ENCODE measurements at places on chromosomes 2 and 18. TPM values are rescaled to one million over a fixed set of nuclear protein-coding genes. Genes with fewer than 3 reads are reported as not detected.

The TUBA3D gene
- 0.25 TPM for total RNA-seq

The GBX2 gene
- 15.3 TPM for total RNA-seq

The VIT gene
- 0.46 TPM for total RNA-seq

The QPCT gene
- total RNA-seq, result 19.5 TPM

The TCF7L1 gene
- 108 TPM for total RNA-seq

The EFEMP1 gene
- total RNA-seq, result 25.7 TPM

GRCh38 chr2:63790906-63791305 is 50.8 kb upstream of the UGP2 start:
- no peak for DNase-seq
- H3K36me3 ChIP-seq, result no peaks in the 10 kb centered on the region
- H3K27ac ChIP-seq, result no peak overlapping the region
- no peak overlapping the region for H3K4me3 ChIP-seq
- peaks cover 19% of the 10 kb centered on the region for H3K4me1 ChIP-seq

DNA sequence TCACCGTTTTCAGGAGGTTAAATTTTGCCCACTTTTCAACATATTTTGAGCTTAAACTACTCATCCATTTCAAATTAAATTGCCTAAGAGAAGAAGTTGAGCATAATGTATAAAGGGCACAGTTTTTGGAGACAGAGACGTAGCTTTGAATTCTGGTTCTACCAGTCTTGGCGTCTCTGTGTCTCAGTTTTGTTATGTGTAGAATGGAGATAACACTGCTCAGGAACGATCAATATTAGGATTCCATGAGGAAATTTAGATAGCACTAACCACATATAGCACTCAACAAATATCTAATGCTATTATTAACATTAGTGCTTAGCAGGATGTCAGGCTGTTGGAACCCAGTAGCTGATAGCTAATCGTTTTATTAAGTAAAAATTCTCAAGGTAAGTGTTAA is 40.4 kb upstream of the GATA6 start:
- no peaks in the 10 kb centered on the region for H3K27me3 ChIP-seq
- no peaks in the 10 kb centered on the region for H3K36me3 ChIP-seq
- no peak for DNase-seq
- no peak overlapping the region for H3K4me3 ChIP-seq
- H3K4me1 ChIP-seq, result no peaks in the 10 kb centered on the region
- no peak overlapping the region for H3K27ac ChIP-seq

DNA sequence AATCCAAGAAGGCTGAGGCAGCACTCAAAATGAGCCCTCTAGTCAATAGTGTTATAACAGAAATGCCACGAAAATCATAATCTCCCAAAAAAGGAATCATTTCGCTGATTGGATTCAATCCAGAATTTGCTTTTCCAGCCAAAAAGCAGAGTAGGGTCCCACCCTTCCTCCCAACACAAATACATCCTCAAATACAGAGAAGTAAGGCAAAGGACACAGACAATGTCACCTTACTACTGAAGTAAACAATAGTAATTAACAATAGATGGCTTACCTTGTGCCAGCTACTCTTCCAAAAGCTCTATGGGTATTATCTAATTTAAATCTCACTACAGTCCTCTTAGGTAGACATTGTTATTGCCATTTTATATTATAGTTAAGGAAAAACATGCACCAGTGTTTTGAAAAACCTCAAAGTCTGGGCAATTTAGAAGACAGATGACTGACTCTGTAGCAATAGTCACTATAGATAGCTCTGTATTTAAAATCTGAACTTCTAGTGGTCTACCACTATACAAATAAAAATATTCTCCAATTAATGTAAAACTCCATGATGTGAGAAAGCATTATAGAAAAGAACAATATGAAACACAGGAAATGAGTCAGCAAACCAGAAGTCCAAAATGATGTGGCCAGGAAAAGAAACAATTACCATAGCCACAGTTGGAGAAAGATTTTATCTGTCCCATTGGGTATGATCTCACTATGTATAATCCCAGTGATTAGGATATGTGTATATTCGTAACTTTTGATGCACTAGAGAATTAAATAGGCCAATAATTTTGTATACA is 305.0 kb upstream of the ERBB4 start:
- no peak for DNase-seq
- H3K4me3 ChIP-seq, result no peak overlapping the region
- no peaks in the 10 kb centered on the region for H3K27me3 ChIP-seq
- H3K4me1 ChIP-seq, result no peaks in the 10 kb centered on the region

DNA sequence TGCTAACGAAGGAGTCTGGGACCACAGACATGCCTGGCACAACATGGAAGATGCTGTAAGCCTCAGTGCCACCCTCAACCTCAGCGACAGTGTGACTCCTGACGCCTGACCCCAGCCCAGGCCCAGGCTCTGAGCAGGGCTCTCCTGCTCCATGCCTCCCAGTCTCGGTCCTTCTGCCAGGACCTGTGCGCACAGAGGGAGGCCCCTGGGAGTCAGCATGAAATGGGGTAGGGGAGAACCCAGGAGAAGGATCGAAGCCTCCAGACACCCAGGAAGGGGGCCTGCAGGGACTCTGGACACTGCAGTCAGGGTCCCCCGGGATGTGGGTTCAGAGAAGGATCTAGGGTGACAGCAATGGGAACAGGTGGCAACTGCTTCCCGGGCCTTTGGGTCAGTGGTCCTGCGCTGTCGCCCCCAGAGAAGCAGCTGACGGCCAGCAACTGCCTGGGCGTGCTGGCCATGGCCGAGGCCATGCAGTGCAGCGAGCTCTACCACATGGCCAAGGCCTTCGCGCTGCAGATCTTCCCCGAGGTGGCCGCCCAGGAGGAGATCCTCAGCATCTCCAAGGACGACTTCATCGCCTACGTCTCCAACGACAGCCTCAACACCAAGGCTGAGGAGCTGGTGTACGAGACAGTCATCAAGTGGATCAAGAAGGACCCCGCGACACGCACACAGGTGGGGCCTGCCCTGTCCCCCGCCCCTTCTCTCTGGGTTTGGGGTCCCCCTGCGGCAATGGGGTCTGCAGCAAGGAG is 233.9 kb downstream of the ATAD2B start:
- peaks cover 8% of the 10 kb centered on the region for H3K4me1 ChIP-seq
- H3K4me3 ChIP-seq, result no peak overlapping the region
- no peak for DNase-seq
- peaks cover 3% of the 10 kb centered on the region for H3K36me3 ChIP-seq
- H3K27ac ChIP-seq, result no peak overlapping the region
- H3K27me3 ChIP-seq, result no peaks in the 10 kb centered on the region

- H3K27me3 ChIP-seq, result no peaks in the 10 kb centered on the region
- H3K36me3 ChIP-seq, result no peaks in the 10 kb centered on the region
- peaks cover 64% of the 10 kb centered on the region for H3K4me1 ChIP-seq
- H3K27ac ChIP-seq, result peak overlapping the region; percentile 50
- DNase-seq, result no peak
- H3K4me3 ChIP-seq, result no peak overlapping the region
Measured at GRCh38 chr2:98478088-98478551, 33.5 kb downstream of the INPP4A start.

DNA sequence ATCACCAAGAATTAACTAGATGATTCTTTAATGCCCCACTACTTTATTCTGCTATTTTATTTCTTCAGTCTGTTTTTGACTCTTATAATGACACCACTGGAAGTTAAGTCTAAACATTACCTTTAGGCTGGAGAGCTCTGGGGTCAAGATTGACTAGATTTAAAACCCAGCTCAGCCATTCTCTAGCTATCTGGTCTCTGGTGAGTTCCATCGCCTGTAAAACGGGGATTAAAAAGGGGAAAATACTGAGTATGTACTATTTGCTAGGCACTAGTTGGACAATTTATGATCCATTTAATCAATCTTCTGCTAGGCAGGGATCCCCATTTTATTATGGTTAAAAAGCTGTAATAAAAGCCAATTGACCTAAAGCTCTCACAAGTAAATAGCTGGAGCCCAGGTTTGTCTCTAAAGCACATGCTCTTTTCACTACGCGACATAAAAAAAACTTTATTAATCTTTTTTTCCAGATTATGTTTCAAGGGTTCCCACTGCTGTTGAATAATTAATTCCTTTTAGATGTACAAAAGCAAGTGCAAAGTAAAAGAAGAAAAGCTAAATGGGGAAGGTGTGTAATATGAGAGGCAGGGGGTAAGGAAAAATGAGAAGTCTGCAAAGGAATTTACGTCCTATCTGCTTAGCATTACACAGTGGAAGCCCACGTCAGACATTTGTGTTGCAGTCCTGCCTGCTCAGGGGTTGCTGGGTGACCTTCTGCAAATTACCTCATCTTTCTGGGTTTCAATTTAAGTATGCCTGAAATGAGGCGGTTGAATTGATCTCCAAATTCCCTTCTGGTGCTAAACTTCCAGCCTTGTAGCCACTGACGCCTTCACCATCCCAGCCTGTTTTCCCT is 918 bp upstream of the NABP1 start:
- H3K4me1 ChIP-seq, result peaks cover 17% of the 10 kb centered on the region
- no peaks in the 10 kb centered on the region for H3K36me3 ChIP-seq
- H3K4me3 ChIP-seq, result peak overlapping the region; percentile 96
- peak overlapping the region; percentile 79 for H3K27ac ChIP-seq

- H3K36me3 ChIP-seq, result peaks cover 13% of the 10 kb centered on the region
- peak overlapping the region; percentile 91 for H3K27ac ChIP-seq
- no peak overlapping the region for H3K4me3 ChIP-seq
- no peaks in the 10 kb centered on the region for H3K27me3 ChIP-seq
- DNase-seq, result no peak
Measured at GRCh38 chr2:241490825-241491506, 17.4 kb downstream of the STK25 start.

DNA sequence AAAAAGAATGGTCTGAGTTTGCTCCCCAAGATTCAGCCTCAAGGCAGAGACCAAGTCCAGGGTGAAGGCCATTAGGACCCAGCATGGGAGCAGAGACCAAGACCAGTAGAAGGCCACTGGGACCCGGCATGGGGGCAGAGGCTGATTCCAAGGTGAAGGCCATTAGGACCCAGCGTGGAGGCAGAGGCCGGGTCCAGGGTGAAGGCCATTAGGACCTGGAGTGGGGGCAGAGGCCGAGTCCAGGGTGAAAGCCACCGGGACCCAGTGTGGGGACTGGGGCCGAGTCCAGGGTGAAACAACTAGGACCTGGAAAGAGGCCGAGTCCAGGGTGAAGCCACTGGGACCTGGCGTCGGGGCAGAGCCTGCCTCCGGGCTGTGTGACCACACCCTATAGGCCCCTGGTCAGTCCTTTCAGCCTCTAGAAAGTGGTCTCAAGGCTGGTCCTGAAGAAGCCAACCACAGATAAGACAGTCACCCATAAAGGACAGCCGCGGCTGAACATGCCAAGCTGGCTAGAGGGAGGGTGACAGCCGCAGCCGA is 113.8 kb upstream of the SALL3 start:
- DNase-seq, result no peak
- H3K27ac ChIP-seq, result no peak overlapping the region
- no peaks in the 10 kb centered on the region for H3K27me3 ChIP-seq
- H3K4me1 ChIP-seq, result no peaks in the 10 kb centered on the region
- no peak overlapping the region for H3K4me3 ChIP-seq

DNA sequence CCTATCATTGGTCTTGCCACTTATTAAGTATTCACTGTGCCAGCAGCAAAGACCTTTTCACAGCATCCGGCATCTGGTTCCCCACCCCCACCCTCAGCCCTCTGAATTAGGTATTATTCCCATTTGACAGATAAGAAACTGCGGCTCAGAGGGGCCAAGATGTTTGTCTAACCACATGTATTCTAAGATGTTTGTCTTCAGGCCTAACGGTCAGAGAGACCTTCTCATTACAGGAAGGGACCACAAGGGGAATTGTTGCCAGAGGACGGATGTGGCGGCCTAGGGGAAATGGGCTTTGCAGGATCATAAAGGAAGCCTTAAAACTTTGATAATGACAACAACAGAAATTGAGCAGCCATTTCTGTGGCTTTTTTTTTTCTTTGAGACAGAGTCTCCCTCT is 16.6 kb downstream of the NPPC start:
- no peaks in the 10 kb centered on the region for H3K36me3 ChIP-seq
- no peak overlapping the region for H3K27ac ChIP-seq
- no peak overlapping the region for H3K4me3 ChIP-seq
- peaks cover 9% of the 10 kb centered on the region for H3K4me1 ChIP-seq

GRCh38 chr2:27014771-27015433 is 17.9 kb upstream of the TMEM214 start:
- H3K27me3 ChIP-seq, result peaks cover 11% of the 10 kb centered on the region
- H3K4me3 ChIP-seq, result no peak overlapping the region
- H3K27ac ChIP-seq, result no peak overlapping the region
- H3K36me3 ChIP-seq, result peaks cover 21% of the 10 kb centered on the region
- DNase-seq, result no peak

- no peak overlapping the region for H3K27ac ChIP-seq
- DNase-seq, result no peak
- H3K4me1 ChIP-seq, result peaks cover 3% of the 10 kb centered on the region
Measured at GRCh38 chr2:196369967-196370366, 198.6 kb upstream of the STK17B start.

DNA sequence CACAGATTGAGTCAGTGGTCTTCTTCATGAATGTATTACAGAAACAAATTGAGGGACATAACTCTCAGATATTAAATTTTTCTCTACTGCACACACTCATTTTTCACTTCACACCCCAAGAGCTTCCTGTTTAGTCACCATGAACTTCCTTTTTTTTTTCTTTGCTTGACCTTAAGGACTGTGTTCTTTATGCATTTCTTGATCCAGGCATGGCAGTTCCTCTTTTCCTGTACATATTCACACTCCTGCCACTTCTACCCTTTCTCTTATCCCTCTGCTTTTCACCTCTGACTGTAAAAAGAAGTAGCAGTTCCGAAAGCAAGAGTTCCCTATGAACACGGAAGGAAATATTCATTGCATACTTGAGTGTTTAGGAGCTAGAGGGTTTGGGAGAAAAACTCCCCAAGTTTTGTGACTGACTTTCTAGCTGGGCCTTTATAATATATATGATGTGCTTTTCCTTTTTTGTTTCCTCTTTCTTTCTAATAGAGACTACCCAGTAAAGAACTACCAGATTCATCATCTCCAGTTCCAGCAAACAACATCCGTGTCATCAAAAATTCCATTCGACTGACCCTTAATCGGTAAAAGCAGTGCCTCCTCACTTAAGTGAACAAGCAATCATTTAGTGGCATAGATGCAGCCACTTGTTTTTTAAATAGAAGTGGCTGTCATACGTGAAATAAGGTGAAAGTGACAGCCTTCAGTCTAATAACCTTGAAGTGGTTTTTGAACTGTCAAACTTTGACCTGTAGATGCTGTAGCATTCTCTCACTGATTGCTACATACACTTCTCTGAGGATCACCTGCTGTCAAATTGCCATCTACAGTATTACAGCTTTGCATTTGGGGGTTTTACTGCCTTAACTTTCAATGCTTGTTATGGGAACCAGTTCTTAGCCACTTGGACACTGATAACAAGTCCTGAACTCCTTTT is 40.8 kb downstream of the PAPOLG start:
- no peak overlapping the region for H3K4me3 ChIP-seq
- peaks cover 48% of the 10 kb centered on the region for H3K36me3 ChIP-seq
- H3K27me3 ChIP-seq, result no peaks in the 10 kb centered on the region
- H3K27ac ChIP-seq, result no peak overlapping the region
- H3K4me1 ChIP-seq, result no peaks in the 10 kb centered on the region

GRCh38 chr18:58605027-58606020 is 23.6 kb downstream of the ALPK2 start:
- no peak overlapping the region for H3K4me3 ChIP-seq
- no peak for DNase-seq
- no peaks in the 10 kb centered on the region for H3K27me3 ChIP-seq

Data from WTC11 (cell line).